ENCODE measurements at places on chromosomes 6 and 20.

DNA sequence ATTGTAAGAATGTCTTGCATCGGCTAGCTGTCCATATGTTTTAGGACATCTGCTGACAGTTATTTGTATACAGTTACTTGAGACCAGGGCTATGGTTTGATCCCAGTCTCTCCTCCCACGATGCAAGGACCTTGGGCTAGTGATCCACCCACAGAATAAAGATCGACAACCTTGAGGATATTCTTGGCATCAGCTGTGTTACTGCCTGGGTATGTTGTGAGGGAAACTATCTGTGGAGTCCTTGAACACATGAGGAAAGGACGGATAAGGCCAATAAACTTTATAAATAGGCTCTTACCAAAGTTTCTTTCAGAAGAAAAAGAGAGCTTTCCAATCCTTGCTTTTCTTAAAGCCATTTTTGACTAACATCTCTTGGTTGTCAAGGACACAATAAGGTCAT is 70.8 kb upstream of the HEY2 start:
- no peak for DNase-seq

GRCh38 chr6:155388591-155388990 is 67.0 kb downstream of the NOX3 start:
- DNase-seq = no peak

DNA sequence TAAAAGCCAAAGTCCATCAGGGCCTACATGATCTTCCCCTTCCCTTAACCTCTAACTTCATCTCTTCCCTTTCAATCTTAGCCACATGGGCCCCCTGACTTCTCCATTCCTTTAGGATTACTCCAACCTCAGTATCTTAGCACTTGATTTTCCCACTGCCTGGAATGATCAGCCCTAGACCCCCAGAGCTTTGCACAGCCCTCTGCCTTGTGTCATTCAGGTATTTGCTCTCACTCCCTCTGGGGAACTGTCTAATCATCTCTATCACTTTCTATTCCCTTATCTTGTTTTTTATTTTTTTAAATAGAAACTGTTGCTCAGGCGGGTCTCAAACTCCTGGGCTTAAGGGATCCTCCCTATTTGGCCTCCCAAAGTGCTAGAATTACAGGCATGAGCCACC is 13.3 kb upstream of the ZNFX1 start:
- DNase-seq = no peak

GRCh38 chr6:124928851-124929250 is 33.4 kb upstream of the RNF217 start:
- no peak for DNase-seq

DNA sequence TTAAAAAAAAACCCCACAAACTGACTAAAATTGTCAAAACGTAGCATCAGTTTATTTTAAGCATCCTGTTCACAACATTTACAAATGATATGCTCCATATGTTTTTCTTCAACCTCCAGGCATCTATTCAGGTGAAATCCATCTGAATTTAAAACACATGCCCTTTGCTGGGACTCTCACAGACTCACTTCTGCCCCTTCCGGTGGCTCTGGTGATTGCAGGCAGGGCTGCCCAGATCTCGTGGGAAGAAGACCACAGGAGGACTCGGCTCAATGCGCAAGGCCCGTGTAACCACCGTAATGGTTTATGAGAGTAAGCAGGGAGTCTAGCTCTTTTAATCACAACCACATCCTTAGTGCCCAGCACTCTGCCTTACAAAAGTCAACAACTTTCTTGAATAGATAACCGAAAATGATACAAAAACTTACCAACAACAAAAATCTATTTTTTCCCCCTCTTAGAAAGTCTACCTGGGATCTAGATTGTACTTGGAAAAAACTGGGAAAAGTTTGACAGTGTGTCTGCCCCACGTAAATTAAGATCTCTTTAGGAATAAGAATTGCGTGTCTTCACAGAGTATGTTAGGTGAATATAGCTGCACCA is 139.1 kb downstream of the KIF16B start:
- DNase-seq = peak; percentile 75

GRCh38 chr6:49676671-49677281 is 36.6 kb downstream of the CRISP2 start:
- no peak for DNase-seq

DNA sequence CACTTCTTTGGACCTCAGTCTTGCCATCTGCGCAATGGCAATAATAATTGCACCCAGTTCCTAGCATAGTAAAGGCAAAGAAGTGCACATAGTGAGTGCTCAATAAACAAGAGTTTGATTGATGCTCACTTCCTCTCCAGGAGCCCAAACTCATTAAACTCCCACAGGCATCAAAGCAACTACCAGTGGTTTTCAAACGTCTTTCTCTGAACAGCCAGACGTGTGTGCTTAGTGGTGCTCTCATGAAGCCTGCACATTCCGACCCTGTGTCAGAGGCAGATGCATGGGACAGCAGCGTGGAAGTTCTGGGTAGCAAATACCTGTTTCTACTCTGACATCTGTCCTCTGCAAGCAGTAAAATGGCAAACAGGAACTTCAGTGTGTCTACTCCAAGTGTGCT is 146.3 kb upstream of the MAFB start:
- no peak for DNase-seq

DNA sequence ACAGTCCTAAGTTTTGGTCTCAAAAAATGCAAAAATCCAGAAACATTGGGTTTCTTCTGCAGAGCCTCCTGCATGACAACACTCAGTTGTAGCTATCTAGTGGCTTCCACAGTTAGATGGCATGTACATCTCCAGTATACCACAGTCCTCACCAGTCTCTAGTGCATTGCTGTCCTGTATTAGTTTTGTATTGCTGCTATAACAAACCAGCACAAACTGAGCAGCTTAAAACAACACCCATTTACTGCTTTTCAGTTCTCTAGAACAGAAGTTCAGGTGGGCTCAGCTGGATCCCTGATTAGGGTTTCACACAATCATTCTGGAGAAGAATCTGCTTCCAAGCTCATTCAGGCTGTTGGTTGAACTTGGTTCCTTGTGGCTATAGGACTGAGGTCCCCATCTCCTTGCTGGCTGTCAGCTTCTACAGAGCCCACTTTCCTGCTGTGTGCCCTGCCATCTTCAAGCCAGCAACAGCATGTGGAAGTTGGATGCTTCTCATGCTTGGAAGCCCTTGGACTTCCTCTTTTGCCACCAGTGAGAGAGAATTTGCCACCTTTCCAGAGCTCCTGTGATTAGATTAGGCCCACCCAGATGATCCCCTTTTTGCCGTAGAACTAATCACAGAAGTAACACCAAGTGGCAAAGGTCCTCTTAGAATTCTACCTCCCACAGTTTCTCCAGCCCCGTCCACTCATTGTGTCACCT is 48.9 kb upstream of the TBC1D7 start:
- peak; percentile 15 for DNase-seq

DNA sequence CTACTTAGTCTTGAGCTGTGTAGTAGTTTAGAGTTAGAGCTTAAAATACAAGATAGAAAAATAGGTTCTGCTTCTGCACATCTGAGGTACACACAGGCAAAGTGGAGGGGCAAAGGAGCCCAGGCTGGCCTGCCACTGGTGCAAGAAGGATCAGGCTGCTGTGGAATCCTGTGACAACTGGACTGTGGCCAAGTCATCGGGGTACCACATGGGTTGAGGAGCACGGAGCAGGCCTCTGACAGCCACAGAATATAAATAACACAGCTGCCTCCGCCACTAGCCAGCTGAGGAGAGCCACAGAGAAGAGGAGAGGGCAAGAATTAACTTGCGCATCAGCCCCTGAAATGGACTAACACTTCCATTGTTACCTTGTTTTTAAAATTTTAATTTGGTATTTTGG is 206.0 kb upstream of the MARCKS start:
- DNase-seq = no peak

DNA sequence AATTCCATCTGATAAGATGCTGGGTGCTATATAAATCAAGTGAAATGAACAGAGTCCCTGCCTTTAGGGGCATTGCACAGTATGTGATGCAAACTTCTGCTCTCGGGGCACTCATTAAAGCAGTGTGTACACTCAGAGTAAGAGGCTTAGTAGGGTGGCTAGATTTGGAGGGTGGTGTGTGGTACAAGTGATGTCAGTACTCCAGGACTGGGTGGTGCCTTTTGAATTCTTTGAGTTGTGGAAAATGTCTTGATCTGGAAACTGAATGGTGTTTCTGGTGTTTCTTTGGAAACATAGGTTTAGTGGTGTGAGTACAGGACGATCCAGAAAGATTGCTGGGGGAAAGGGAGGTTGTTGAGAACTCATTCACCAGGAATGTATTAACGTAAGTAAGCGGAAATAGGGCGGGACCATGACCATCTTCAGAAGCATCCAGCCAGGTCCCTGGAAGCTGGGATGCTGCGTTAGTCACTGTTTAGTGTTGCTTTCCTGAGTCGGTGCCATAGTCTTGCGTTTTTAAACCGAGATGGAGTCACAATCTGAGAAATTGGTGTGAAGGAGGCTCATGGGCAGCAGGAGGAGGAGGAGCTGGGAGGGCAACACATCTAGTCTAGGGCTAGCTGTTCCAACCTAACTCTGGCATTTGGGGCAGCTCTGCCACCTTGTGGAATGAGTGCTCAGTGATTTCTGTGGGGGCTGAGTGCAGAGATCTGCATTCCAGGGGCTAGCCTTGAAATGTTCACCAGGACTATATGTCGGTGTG is 70.3 kb downstream of the SCAND1 start:
- DNase-seq = peak; percentile 65

GRCh38 chr6:9370480-9370879 is 935.1 kb upstream of the SLC35B3 start:
- DNase-seq = no peak

GRCh38 chr6:168035661-168036545 is 38.4 kb downstream of the KIF25 start:
- no peak for DNase-seq

- no peak for DNase-seq
Measured at GRCh38 chr6:113144117-113144516, 713.0 kb upstream of the MARCKS start.

- DNase-seq = no peak
Measured at GRCh38 chr6:121816906-121817540, 381.6 kb downstream of the GJA1 start.

DNA sequence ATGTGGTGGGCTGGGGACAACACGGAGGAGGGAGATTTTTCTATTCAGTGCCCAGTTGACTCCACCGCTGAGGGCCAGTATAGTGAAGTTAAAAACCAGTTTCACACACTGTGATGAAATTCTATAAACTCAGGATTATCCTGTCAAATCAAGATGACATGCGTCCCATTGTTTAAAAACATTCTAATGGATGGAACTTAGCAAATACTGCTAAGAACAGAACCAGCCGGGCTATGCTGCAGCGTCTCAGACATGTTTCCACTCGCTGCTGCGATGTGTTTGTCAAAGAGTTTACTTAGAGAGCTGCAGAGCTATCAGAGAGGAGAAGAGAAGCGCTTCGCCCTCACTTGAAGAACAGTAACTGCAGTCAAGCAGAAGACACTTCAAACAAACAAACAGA is 212.6 kb upstream of the FOXQ1 start:
- peak; percentile 3 for DNase-seq

- no peak for DNase-seq
Measured at GRCh38 chr6:47424436-47424836, 53.2 kb upstream of the CD2AP start.

DNA sequence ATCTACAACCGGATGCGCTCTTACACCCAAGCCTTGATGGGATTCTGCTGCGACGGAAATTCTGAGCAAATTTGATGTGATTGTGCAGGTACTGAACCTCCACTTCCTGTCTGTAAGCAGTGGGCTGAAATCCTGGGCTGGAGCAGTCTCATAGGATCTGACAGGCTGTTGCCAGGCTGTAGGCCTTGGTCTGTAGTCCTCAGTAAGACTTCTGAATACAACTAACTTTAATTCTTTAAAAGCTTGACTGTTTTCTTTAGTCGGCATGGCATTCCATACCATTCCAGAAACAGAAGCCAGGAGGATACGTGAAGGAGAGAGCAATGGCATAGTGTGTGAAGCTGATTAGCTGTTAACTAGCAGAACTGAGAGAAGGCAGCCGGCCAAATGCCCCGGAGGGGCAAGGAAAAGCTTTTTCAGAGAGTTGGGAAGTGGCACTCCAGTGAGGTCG is 68.3 kb downstream of the ADTRP start:
- DNase-seq = peak; percentile 72

DNA sequence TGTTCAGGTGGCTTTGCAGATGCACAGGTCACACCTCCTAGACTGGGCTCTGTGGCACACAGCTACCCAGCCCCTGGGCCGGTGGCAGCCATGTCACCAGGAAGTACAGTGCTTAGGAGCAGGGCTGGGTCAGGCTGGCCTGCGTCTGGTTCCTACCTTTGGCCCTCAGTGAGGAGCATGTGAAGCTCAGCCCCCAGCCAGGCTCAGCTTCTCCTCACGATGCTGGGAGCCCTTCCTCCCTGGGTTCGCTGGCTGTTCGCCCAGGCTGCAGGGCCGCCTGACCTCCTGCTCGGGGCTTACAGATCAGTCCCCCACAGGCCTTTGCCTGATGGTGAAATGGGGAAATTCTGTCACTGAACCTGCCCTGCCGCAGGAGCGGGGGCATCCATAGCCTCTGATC is 23.1 kb downstream of the SPATA2 start:
- no peak for DNase-seq

GRCh38 chr20:63618291-63618980 is 8.5 kb downstream of the GMEB2 start:
- DNase-seq = no peak

GRCh38 chr6:40485300-40485699 is 101.9 kb downstream of the LRFN2 start:
- DNase-seq = no peak

- no peak for DNase-seq
Measured at GRCh38 chr6:119738425-119738824, 388.9 kb upstream of the MAN1A1 start.

Measured in activated CD8-positive, alpha-beta memory T cell treated with anti-CD3 and anti-CD28 coated beads, Interleukin-2, amount 50 U/mL, for 48 hours (primary cell).